ENCODE measurements at places on chromosomes 16 and 17.

DNA sequence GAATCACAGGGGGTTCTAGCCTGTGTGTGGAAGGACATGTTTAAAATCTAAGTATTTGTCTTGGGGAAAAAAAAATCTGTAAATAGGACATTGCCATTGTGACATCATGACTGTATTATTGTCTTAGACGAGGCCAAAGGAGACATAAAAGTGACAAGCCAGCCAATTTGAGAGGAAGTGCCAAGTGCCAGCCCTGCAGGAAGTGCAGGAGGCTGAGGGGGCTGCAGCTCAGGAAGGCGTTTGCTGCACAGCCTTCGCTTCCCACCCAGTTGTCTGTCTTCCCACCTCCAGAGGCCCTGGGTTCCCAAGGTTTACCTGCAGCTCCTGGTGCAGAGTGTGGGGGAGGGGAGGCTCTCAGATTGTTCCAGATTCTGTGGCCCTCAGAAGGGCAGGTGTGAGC is 1.3 kb downstream of the ADCY7 start:
- DNase-seq = no peak

GRCh38 chr16:13429416-13429815 is 490.5 kb upstream of the ERCC4 start:
- DNase-seq = no peak

- DNase-seq = no peak
These were observed 10.4 kb downstream of the SLC25A10 start for GRCh38 chr17:81722184-81723120.

DNA sequence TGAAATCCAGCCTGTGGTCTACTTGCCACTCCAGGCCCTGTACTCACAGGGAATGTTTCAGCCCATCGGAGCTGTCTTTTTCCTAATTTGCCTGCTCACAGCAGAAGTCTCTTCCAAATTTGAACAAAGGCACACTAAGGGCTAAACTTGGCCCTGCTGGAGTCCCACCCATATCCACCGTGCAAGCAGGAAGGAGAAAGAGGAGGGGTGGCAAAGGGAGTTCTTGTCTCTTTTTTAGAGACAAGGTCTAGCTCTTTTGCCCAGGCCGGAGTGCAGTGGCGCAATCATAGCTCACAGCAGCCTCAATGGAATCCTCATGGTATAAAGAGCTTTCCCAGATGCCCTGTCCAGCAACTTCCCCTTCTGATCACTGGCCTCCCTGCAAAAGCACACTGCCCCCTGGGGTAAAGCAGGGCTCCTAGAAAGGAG is 2.7 kb upstream of the PRM1 start:
- no peak for DNase-seq

GRCh38 chr17:57413848-57414651 is 157.7 kb downstream of the MSI2 start:
- no peak for DNase-seq

- no peak for DNase-seq
These were observed 95.9 kb upstream of the ZFHX3 start for GRCh38 chr16:73143576-73144422.

DNA sequence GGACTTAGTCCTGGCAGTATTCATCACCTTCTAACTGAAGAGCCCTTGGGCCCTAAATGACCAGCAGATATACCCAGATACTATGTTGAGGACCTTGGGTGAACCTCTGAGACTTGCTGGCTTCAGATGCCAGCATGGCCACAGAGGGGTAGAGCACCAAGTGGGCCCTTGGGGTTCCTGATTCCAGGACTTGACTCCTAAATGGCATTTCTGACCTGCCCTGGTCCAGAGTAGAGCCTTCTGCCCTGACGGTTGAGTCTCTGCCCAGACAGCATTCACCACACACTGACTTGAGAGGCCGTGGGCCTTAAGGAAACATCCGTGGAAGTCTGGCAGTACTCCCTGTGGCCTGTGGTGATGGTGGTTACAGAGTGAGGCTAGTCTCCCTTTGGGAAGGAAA is 2.8 kb upstream of the APPBP2 start:
- no peak for DNase-seq

DNA sequence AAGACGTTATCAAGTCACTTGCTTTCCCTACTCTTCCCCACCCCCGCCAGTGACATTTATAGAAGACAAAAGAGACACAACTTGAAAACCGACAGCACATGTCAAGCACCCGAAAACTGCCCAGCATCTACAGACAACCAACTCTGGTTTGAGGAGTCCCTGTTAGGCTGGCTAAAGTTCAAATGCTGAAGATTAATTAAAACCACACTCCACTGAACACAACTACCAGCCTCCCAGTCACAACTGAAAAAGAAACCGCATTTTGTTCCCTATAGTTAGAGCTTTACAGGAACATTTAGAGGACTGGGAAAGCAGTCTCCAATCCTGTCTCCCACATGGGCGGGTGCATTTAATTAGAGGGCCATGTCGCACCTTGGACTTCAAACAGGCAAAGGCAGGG is 73.0 kb upstream of the COX10 start:
- DNase-seq = no peak

DNA sequence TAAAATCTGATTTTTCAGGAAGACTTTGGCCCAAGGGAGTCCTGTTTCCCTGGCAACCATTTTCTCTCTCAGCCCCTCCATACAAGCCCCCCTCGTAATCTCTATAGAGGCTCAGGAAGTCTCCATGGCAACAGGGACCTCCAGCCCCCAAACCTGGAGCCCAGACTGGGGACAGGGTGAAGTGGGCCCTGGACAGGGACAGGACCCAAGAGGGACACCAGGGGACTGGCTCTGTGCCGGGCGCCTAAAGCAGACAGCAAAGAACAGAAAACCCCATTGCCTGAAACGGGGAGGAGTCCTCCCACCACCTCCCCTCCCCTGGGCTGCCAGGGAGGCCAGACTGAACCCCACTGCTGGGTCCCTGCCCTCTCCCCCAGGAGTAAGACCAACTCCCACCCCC is 40.6 kb downstream of the CPNE2 start:
- no peak for DNase-seq

- no peak for DNase-seq
These were observed 30.2 kb downstream of the PLD6 start for GRCh38 chr17:17175917-17176316.

DNA sequence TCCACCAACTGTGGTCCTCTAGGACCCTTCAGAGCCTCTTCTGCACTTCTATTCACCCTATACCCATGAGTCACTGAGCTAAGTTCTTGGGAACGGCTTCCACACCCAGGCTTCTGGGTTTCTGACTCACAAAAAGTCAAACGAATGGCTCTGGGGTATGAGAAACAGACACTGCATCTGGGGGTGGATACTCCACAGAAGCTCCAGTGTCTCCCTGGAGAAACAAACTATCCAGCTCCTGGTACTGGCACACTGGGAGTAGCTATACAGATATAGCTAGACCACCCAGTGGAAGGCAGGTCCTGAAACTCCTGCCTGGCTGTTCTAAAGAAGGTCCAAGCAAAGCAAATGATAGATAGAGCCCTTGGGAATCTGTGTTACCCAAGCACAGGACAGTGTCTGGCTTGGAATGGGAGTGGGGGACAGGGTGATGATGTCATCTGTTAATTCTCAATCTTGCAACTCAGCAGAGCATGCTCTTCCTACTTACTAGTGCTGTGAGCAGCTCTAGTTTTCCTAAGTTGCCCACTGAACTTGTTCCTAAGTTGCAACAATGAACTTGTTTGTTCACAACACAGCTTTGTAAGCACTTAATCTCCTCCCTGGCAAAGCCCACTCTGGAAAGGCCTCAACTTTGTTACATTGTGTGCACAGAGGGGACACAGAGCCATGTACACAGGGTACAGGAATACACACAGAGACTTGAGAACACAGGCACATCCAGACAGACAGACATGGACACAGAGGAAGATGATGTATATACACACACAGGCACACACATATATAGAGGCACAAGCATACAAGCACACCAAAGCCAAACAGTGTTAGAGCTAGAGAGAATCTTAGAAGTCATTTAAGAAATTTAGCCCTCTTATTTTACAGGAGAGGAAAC is 6.7 kb downstream of the MMP28 start:
- no peak for DNase-seq

DNA sequence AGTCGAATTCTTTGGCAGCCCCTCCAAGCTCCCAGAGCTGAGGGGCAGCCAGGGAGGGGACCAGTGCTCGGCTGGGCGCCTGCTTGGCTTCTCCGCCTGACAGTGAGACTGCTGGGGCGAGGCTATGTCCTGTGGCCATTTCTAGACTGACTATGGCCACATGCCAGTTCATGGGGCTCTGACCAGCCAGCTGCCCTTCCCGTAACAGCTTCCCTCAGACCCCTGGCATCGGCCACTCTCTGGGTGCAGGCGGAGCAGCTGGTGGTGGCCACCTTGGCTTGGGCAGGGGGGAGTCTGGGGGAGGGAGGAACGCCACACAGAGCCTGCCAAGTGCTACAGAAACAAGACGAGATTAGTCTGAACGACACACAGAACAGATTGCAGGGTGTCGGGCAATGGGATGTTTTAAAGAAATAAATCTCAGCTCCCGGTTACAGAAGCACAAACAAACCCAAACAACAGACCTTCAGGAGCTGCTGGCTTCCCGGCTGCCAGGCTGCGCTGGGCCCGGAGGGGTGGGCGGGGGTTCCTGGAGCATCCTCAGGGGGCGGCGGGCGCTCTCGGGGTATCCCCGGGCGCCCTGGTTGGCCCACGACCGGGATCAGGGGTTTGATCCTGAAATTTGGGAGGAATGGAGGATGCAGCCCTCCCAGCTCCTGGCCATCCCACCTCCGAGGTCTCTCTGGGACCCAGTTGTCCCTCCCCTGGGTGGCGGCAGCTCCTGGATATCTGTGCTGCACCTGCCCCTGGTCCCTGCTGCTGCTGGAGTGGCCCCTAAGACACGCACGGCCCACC is 34.5 kb downstream of the TBC1D16 start:
- no peak for DNase-seq

GRCh38 chr17:60356940-60357339 is 35.0 kb downstream of the USP32 start:
- no peak for DNase-seq

DNA sequence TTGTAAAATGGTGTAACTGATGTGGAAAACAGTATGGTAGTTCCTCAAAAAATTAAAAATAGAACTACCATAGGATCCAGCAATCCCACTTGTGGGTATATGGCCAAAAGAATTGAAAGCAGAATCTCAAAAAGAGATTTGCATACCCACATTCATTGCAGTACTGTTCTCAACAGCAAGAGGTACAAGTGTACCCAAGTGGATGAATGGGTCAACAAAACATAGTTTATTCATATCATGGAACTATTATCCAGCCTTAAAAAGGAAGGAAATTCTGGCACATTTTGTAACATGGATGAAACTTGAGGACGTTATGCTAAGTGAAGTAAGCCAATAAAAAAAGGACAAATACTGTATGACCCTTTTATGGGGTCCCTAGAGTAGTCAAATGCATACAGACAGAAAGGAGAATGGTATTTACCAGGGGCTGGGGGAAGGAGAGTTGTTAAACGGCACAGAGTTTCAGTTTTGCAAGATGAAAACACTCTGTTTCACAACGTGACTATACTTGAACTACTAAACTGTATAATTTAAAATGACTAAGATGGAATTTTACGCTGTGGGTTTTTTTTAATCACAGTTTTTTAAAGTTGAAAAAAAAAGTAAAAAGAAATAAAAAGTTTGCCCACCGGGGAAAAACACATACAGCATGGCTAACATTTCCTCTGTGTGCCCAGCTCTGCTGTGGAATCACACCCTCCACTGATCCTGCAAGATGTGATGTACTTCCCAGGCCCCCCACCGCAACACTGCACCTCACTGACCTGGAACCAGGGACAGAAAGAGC is 6.1 kb downstream of the TVP23A start:
- DNase-seq = no peak

DNA sequence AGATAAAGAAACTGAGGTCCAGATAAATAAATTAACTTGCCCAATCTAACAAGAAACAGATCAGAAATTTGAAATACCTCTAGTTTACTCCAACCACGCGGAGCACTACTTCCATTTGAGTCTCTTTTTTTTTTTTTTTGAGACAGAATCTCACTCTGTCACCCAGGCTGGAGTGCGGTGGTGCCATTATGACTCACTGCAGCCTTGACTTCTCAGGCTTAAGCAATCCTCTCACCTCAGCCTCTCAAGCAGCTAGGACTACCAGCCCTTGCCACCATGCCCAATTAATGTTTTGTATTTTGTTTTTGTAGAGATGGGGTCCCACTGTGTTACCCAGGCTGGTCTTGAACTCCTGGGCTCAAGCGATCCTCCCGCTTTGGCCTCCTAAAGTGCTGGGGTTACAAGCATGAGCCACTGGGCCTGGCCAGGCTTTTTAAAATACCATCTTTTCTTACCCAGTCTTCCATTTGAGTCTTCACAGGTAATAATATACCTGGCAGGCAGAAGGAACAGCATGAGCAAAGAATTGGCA is 3.3 kb upstream of the NACA2 start:
- no peak for DNase-seq

DNA sequence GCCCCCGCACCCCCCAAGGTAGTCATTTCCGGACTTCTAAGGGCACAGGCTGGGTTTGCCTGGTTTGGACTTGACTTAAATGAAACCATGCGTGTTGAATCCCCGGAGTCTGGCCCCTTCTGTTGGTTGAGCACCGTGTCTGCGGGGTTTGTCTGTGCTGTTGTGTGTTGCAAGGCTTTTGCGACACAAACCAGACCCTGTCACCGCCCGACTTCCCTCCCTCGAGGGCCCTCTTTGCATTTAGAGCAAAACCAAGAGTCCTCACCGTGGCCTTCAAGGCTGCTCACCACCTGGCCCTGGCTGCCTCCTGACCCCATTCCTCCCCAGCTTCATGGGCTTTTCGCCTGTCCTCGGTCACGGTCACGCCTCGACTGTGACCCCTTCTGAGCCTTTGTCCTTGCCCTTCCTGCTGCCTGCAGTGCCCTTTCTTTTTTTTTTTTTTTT is 7.4 kb downstream of the CRISPLD2 start:
- DNase-seq = no peak

DNA sequence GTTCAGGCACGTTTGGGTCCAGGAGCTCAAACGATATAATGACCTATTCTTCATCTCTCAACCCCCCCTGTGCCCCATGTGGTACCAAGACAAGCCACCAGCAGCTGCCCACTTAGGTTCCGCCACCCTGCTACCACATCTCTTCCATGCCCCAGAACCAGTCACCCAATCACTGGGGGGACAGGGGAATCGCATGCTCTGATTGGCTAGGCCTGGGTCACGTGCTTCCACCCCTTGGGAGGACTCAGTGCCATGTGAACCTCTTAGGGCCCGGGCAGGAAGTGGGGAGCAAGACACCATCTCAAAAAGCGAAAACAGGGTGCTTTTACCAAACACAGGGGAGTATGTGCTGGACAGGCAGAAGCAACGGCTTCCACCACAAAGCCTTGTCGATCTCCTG is 91.3 kb downstream of the KATNIP start:
- no peak for DNase-seq
